ENCODE measurements at places on chromosomes 3 and 15. TPM values are rescaled to one million over a fixed set of nuclear protein-coding genes. Genes with fewer than 3 reads are reported as not detected.
A peak's percentile ranks its signal among the peaks of the same experiment; 100 is the strongest.

GRCh38 chr3:133956982-133957381 lies 61.3 kb upstream of the RAB6B start:
- H3K27ac ChIP-seq = no peak overlapping the region
- peaks cover 1% of the 10 kb centered on the region for H3K27me3 ChIP-seq
- no peak overlapping the region for H3K4me3 ChIP-seq
- no peaks in the 10 kb centered on the region for H3K4me1 ChIP-seq
- H3K36me3 ChIP-seq = no peaks in the 10 kb centered on the region

- H3K27ac ChIP-seq = no peak overlapping the region
- DNase-seq = no peak
- H3K4me3 ChIP-seq = no peak overlapping the region
- H3K36me3 ChIP-seq = no peaks in the 10 kb centered on the region
Observed at GRCh38 chr15:53323191-53323590, 436.3 kb downstream of the WDR72 start.

Gene EPHA3
- 9.9 TPM for total RNA-seq

- H3K27me3 ChIP-seq = peaks cover 3% of the 10 kb centered on the region
- H3K4me3 ChIP-seq = peak within 1 kb of the TSS; percentile 78
- H3K36me3 ChIP-seq = no peaks in the 10 kb centered on the region
- peak; percentile 64 for DNase-seq
- no peak within 1 kb of the TSS for H3K27ac ChIP-seq
Observed at GRCh38 chr15:38564557-38565286, at the start of gene RASGRP1. TSS of gene RASGRP1 (minus strand) at chr15:38564814. CDS start at chr15:38564628, 186 bp downstream.

- peaks cover 24% of the 10 kb centered on the region for H3K4me1 ChIP-seq
- no peak for DNase-seq
- no peak overlapping the region for H3K27ac ChIP-seq
- no peak overlapping the region for H3K4me3 ChIP-seq
- peaks cover 2% of the 10 kb centered on the region for H3K27me3 ChIP-seq
- no peaks in the 10 kb centered on the region for H3K36me3 ChIP-seq
Observed at GRCh38 chr3:464255-464654, 267.7 kb downstream of the CHL1 start.

Gene NRROS
- 0.42 TPM for total RNA-seq

DNA sequence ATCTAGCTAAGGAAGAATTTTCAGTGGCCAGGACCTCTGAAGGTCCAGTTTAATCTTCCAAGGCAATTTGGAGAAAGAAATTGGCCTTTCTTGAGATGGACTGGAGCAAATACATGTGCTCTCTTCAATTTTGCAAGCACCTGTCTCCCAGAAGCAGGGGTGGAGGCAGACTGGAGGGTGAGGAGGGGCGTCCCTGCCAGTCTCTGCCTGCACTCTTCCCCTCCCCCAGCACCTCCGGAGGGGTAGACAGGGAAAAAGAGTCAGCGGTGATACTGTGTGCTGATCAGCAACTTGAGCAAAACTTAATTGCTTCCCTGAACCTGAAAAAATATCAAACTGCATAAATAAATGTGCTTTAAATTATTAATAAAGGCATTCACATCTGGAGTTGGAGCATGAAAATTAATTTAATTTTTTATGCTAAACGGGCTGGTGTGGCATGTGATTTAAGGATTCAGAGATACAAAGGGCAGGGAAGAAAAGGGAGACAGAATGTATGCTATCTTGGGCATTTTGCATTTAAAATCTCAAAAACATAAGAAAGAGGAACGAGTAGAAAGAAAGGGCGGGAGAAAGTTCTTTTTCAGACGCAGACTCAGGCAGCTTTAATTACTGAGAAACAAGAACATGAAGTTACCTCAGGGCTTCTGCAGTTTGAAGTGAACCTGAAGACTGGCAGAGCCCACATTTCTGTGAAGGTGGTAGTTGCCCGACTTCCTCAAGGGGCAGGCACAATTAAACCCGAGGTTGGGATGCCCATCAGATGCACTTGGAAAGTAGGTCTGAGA lies 319.7 kb downstream of the UACA start:
- peaks cover 10% of the 10 kb centered on the region for H3K27me3 ChIP-seq
- no peak overlapping the region for H3K27ac ChIP-seq
- no peak overlapping the region for H3K4me3 ChIP-seq
- H3K36me3 ChIP-seq = no peaks in the 10 kb centered on the region
- no peak for DNase-seq

Gene BSN
- total RNA-seq = 46.9 TPM

- no peak for DNase-seq
- H3K36me3 ChIP-seq = peaks cover 5% of the 10 kb centered on the region
Observed at GRCh38 chr15:89114990-89115389, 26.7 kb downstream of the ABHD2 start.

DNA sequence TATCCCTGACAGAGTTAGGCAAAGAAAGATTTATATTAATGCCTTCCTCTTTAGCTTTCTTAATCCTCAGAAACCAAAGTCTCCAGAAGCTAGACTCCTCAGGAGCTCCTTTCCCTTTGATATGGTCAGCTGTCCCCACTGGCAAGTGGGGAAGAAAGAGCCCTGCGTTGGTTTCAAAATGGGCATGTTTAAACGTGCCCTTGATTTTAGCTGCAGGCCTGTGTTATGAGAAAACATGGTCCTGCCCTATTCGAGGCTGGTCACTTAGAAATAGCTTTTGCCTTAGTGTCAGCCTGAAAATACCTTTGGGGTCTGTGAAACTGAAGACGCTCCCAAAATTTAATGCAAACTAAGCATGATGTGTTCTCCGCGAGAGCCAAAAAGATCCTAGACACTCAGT lies 135.5 kb upstream of the RARB start:
- H3K27ac ChIP-seq = no peak overlapping the region
- H3K36me3 ChIP-seq = no peaks in the 10 kb centered on the region
- peaks cover under 1% of the 10 kb centered on the region for H3K27me3 ChIP-seq
- DNase-seq = no peak
- H3K4me1 ChIP-seq = peaks cover 1% of the 10 kb centered on the region

DNA sequence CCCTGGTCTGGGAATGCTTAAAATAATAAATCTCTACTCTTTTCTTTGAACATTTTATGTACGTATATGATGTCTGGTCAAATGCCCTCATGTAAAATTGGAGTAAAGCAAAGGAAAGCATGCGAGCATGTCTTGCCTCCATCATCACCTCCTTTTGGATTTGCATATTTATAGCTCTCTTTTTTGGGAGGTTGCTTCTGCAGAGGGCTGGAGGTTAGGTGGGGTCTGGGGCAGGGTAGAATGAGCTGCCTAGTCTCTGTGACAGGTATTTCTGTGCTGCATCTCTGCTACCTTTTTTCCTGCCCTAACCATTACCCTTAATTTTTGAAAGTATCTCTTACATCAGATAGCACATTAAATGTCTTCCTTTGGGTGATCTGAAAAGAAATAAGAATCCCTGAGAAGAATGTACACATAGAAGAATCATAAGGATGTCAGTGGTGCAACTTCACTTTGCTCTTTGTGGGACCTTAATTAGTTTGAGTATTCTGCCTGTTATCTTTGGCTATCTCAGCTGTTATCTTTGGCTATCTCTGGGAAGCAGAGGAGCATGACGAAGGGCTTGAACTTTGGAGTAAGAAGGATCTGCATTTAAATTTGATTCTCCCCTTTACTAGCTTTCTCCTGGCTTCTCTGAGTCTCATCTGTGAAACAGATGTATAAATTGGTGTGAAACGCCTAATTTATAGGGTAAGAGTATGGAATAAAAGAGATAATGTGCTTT lies 40.2 kb downstream of the PPM1L start:
- peaks cover 2% of the 10 kb centered on the region for H3K27me3 ChIP-seq
- H3K4me1 ChIP-seq = peaks cover 8% of the 10 kb centered on the region
- H3K4me3 ChIP-seq = no peak overlapping the region
- no peaks in the 10 kb centered on the region for H3K36me3 ChIP-seq

Gene TNFAIP8L3
- total RNA-seq = not detected
